D341Med (cell line): ENCODE measurements at places on chromosomes 4 and X.

DNA sequence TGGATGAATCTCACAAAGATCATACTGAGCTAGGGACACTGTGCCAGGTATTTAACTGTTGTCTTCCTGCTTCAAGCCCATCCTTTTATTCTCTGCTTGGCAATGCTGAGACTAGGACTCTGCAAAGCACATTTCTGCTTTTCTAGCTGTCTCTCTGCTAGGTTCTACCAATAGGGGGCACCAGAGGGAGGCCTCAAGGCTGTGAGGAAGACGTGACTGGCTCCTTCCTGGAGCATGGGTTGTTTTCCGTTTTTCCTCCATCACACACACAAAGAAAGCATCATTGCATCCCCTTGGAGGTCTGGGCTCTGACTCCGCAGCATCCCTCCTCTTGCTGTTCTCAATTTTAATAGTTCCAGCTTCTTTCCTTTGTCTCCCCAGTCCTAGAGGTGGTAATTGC, 10.9 kb upstream of the DCTD start:
- no peak for DNase-seq

DNA sequence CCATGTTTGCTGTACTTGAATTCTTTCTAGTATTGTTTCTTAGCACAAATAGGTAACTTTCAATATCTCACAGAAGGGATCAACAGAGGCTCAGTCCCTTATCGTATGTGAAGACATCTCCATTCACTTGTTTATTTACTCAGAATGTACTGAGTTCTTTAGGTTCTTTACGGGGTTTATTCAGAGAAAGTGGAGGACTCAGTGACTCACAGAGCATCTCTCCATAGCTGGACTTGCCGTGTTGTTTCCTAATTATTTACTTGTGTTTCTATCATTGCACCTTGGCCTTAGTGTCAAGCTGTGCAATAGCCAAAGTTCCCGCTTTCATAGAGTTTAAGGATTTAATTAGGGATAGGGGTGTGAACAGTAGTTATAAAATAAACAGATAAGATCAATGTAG, 57.1 kb downstream of the RHOH start:
- DNase-seq, result no peak

DNA sequence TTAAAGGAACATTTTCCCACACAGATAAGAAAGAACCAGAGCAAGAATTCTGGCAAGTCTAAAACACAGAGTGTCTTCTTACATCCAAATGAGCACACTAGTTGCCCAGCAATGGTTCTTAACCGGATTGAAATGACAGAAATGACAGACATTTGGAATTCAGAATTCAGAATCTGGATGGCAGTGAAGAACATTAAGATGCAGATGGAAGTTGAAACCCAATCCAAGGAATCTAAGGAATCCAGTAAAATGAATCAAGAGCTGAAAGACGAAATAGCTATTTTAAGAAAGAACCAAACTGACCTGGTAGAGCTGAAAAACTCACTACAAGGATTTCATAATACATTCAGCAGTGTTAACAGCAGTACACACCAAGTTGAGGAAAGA, 21.5 kb downstream of the ANAPC10 start:
- no peak for DNase-seq

GRCh38 chr4:57426779-57427395, 316.7 kb upstream of the IGFBP7 start:
- DNase-seq, result peak; percentile 82

GRCh38 chrX:15599461-15599860, 1.3 kb downstream of the ACE2 start:
- no peak for DNase-seq

DNA sequence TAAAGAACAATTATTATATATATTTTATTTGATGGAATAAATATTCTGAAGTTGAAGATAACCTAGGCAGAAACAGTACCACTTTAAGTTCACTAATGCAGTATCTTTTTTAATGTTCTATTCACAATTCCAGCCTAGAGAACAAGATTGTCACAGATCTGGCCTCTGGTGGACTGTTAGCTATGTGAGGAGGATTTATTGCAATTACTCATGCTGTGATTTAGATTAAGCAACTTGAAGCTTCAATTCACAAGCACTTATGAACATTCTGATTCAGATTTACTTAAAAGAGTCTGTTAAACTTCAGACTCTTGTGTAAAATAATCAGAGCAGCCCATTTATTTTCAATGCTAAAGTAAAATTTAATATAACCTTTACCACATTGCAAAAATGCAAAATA, 1489.8 kb downstream of the STIM2 start:
- no peak for DNase-seq

DNA sequence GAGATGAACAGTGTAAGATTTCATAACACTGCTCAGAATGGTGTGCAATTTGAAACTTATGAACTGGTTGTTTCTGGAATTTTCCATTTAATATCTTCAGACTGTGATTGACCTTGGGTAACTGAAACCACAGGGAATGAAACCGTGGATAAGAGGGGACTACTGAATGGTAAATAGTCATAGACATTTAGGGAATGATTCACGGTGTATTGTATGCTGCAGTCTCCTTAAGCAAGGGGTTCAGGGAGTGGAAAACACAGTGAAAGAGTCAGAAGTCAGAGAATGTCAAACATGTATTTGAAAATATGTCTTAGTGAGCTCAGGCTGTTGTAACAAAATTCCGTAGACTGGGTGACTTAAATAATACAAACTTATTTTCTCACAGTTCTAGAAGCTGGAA, 398.2 kb upstream of the DIPK2B start:
- DNase-seq, result no peak

GRCh38 chr4:48588230-48589097, 98.4 kb downstream of the ZAR1 start:
- no peak for DNase-seq

DNA sequence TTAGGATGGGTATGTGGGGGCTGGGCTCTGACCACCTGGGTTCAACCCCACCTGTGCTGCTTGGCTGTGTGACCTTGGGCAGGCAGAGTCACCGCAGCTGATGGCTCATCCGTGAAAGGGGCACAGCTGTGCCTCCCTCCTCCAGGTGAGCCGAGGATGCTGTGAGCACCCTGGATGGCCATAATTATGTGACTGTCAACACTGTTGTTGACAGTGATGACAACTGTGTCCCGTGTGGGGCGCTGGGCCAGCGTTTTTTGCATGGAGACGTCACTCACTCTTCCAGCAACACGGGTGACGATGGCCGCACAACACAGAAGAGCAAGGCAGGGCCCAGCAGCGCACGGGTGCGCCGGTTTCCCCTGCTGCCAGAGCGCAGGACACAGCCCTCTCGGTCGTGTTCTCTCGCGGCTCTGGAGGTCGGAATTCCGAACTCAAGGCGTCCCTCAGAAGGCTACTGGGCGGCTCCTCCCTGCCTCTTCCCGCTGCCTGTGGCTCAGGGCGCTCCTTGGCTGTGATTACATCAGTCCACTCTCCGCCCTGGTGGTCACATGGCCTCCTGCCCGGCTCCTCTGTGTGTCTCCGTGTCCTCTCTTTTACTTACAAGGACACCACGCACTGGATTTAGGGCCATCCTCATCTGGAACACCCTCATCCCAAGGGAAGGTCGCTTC, 1.3 kb downstream of the SH3TC1 start:
- DNase-seq, result no peak
